ENCODE measurements at places on chromosomes 11 and 22. TPM values are rescaled to one million over a fixed set of nuclear protein-coding genes. Genes with fewer than 3 reads are reported as not detected.

Gene PDGFB
- total RNA-seq = 7.1 TPM

Gene PICK1
- total RNA-seq = 34.9 TPM

Gene GNAZ
- total RNA-seq = 5.0 TPM

Gene CYP2R1
- 10.3 TPM for total RNA-seq

Gene LDHAL6A
- total RNA-seq = not detected

Gene OR2AG2
- total RNA-seq = 0.26 TPM

Gene LARGE2
- 108 TPM for total RNA-seq

Gene FGF19
- 7.4 TPM for total RNA-seq

- peaks cover 7% of the 10 kb centered on the region for H3K4me1 ChIP-seq
- no peak overlapping the region for H3K27ac ChIP-seq
- H3K4me3 ChIP-seq = no peak overlapping the region
- H3K36me3 ChIP-seq = peaks cover 3% of the 10 kb centered on the region
- H3K27me3 ChIP-seq = no peaks in the 10 kb centered on the region
These were observed 2.6 kb downstream of the ACER3 start for GRCh38 chr11:76863196-76863777.

GRCh38 chr11:65700399-65700798, 11.7 kb upstream of the KAT5 start:
- H3K27ac ChIP-seq = no peak overlapping the region
- no peak for DNase-seq
- H3K4me3 ChIP-seq = no peak overlapping the region
- H3K4me1 ChIP-seq = no peaks in the 10 kb centered on the region
- H3K27me3 ChIP-seq = no peaks in the 10 kb centered on the region
- no peaks in the 10 kb centered on the region for H3K36me3 ChIP-seq

- H3K27ac ChIP-seq = no peak overlapping the region
- peaks cover 76% of the 10 kb centered on the region for H3K36me3 ChIP-seq
- no peak for DNase-seq
- H3K4me3 ChIP-seq = no peak overlapping the region
- H3K4me1 ChIP-seq = no peaks in the 10 kb centered on the region
- no peaks in the 10 kb centered on the region for H3K27me3 ChIP-seq
These were observed 55.0 kb upstream of the DEPDC7 start for GRCh38 chr11:32960553-32961164.

DNA sequence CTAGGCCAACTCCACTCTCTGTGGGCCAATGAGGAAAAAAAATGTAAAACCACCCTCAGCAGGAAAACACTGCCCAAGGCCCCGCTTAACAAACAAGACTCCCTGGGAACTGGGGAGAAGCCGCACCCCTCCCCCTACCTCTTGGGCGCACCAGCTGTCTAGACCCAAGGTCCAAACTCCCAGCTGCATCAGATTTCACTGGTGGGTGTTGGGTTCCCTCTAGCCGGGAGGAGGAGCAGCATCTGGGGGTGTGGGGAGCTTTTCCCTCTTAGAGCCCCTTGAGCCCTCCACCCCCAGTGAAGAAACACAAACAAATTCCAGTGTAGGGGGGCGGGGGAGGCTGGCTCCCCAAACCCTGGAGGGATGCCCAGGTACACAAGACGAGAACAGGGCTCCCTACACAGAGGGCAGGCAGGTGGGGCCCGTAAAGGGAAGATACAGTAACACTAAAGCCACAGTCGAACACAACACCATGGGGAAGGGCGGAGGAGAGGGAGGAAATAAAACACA, 64.9 kb downstream of the NECTIN1 start:
- H3K27me3 ChIP-seq = no peaks in the 10 kb centered on the region
- H3K36me3 ChIP-seq = peaks cover 2% of the 10 kb centered on the region
- DNase-seq = no peak

DNA sequence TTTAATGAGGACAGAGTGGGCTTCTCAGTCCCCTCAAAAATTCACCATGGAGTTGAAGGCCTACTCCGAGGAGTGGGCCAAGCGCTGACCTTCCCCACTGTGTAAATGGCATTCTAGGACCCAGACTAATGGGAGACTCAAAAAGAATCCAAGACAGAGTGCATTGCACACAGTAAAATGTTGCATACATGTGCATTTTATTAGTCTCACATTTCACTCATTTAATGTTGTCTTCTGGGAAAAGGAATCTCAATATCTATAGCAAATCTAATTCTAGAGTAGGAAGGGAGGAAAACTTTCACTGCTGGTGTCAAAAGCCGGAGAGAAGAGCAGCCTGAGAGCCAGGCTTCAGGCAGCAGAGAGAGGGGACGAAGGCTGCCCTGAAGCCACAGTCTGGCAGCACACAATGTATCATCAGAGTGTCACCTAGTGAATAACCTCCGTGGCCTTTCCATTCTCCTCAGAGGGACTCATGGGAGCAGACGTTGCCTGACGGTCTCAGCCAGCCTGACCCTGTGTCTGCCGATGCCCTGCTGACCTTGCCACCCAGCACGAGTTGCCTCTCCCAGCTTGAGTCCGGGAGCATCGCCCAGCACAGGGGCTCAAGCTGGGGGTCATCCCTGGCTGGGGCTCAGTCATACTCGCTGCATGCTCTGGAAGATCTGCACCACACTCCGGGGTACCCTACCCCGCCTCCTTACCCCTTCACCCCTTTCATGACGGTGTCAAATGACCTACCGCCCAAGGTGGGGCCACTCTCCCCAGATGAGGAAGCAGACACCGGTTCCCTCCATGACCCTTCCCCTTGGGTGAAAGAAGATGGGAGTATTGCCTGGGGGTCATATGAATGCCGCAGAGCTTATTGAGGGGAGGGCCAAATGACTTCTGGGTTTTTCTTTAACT, 12.9 kb upstream of the POU2AF3 start:
- H3K27me3 ChIP-seq = no peaks in the 10 kb centered on the region
- H3K4me3 ChIP-seq = no peak overlapping the region

DNA sequence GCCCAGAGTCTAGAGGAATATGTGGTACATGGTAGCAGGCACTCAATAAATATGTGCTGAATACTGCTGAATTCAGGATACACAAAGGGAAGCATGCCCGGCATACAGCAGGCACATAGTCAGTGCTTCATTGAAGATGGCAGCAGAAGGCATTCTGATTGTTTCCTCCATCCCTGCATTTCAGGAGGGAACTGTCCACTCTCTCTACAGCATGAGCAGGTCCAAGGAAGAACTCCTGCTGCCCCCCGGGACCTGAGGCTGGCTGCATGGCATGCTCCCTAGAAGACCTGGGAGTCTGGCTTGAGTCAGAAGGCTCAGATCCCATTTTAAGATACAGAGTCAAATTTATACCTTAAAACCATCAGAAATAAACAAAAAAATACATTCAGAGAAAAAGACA, 319.3 kb upstream of the NARS2 start:
- no peaks in the 10 kb centered on the region for H3K27me3 ChIP-seq
- no peak overlapping the region for H3K4me3 ChIP-seq
- H3K27ac ChIP-seq = no peak overlapping the region

DNA sequence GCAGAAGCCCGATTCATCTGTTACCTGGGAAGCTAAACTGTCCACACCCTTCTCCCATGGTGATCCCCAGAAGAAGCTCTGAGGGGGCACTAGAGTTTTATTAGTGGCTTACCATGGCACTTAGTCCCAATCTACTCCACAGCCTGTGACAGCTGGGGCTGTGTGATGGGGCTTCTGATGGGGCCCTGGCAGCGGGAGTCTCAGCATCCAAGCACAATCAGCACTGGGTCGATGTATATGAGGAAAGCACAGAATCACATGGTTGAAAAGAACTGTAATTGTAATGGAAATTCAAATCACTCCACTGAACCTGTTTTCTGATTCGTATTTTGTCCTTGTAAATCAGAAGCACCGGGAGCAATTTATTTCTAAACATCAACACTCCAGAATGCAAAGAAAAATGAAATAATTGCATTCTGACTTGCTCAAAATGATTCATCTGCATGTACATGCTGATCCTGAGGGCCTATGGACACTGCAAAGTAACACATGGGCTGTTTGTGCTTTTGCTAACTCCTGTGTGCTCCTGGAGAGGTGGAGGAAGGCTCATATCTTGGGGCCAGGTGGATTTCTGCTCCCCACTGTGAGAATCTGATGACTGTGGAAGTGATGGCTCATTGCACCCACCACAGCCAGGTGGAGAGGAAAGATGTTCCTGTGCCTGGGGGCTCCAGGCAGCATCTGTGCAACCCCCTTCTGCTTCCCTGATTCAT, 203.0 kb downstream of the KIRREL3 start:
- H3K27me3 ChIP-seq = no peaks in the 10 kb centered on the region
- H3K27ac ChIP-seq = no peak overlapping the region
- no peak for DNase-seq
- H3K4me1 ChIP-seq = no peaks in the 10 kb centered on the region

- no peaks in the 10 kb centered on the region for H3K4me1 ChIP-seq
- peaks cover 2% of the 10 kb centered on the region for H3K36me3 ChIP-seq
- H3K27me3 ChIP-seq = no peaks in the 10 kb centered on the region
- no peak for DNase-seq
- H3K4me3 ChIP-seq = no peak overlapping the region
These were observed 592.4 kb downstream of the TBC1D22A start for GRCh38 chr22:47354668-47355387.

DNA sequence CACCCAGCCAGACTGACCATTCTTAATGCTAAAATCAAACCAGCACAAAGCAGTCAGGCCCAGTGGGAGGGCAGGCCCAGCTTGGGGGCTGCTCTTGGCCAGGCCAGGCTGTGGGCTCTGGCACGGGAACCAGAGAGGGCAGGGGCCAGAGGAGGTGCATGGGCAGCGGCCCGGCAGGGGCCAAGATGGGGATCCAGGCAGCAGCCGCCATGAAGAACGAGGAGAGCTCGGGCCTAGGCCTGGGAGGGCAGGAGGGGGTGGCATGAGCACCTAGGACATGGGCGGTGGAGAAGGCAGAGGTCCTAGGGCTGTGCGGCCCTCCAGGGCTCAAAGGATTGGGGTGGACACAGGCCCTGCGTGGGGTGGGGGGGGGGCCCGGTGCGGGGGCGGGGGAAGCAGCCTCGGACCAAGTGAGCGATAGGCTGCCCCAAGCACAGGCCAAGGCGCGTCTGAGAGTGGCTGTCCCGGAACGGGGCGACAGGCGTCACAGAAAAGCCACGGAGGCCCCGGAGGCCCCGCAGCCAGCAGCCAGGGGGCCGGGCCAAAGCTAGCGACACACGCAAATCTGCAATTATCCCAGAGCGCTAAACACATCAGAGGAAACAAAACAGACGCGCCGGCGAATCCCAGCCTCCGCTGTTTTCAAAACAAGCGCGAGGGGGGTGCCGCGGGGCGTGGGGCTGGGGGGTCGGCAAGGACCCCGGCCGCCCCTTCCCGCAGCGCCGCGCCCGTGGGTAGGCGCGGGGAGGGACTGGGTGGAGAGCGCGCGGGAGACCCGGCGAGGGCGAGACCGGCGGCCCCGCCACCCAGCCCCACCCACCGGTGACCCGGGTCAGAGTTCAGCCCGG, 8.3 kb downstream of the PLXNB2 start:
- no peaks in the 10 kb centered on the region for H3K27me3 ChIP-seq
- no peak for DNase-seq
- H3K4me1 ChIP-seq = no peaks in the 10 kb centered on the region
- H3K27ac ChIP-seq = no peak overlapping the region
- H3K4me3 ChIP-seq = peak overlapping the region; percentile 64

DNA sequence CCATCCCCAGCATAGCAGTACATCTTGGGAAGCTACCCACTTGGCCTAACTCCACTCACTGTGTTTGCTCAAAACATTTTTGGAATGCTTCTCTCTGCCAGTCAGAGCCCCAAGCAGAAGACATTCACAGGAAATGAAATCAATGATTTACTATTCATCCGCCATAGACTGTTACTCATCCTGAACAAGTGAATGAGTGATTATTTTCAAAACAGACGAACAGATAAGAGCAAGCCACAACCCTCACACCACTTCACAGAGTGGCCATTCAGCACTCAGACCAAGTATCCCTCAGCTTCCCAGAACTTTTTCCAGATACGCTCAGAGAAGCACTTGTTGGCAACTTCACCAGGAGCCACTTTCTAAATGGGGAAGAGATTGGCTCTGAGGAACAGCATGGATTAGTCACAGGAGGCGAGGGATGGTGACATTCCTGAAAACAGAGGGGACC, 13.0 kb upstream of the UBASH3B start:
- H3K27ac ChIP-seq = no peak overlapping the region
- H3K27me3 ChIP-seq = no peaks in the 10 kb centered on the region
- no peaks in the 10 kb centered on the region for H3K4me1 ChIP-seq
- DNase-seq = no peak

- H3K27ac ChIP-seq = no peak overlapping the region
- DNase-seq = peak; percentile 76
- no peak overlapping the region for H3K4me3 ChIP-seq
- no peaks in the 10 kb centered on the region for H3K27me3 ChIP-seq
- H3K4me1 ChIP-seq = no peaks in the 10 kb centered on the region
These were observed 859.3 kb downstream of the BRD1 start for GRCh38 chr22:48968201-48968959.

DNA sequence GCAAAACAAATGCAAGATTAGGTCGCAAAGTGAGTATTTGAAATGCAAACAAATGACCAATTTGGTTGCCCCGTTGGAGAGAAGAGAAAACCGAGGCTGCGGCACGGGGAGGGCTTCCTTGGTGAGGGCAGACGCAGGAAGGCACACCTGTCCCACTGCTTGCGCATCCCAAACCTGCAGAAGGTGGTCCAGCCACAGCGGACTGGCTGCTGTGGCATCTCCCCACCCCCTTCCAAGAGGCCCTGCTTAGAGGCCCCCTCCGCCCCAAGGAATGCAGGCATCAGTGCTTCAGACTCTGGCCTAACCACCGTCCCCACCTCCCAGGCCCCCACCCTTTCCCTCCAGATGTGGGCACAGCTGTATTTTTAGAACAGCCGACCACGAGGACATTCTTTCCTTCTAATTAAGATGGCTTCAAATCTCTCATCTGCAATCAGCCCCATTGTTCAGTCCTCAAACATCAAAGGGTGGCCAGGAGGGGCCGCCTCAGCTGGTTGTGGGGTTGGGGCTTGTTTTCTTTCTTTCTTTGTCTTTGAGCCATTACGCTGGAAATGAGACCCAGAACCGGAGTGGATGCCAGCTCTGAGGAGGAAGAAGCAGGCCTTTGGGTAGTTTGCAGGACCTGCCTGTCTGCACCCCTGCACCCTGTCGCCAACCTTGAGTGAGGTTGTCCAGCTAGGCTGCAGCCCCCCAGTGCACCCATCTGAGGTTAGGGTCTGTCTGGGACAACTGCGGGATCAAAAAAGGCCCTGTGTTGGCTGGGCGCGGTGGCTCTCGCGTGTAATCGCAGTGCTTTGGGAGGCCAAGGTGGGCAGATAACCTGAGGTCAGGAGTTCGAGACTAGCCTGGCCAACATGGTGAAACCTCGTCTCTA, 9.4 kb upstream of the DERL3 start:
- DNase-seq = peak; percentile 71
- no peak overlapping the region for H3K27ac ChIP-seq
- H3K4me3 ChIP-seq = peak overlapping the region; percentile 60
- no peaks in the 10 kb centered on the region for H3K27me3 ChIP-seq
- no peaks in the 10 kb centered on the region for H3K4me1 ChIP-seq

GRCh38 chr22:50320116-50320515, 6.7 kb downstream of the DENND6B start:
- no peak for DNase-seq
- H3K27me3 ChIP-seq = no peaks in the 10 kb centered on the region
- H3K4me1 ChIP-seq = no peaks in the 10 kb centered on the region
- no peak overlapping the region for H3K27ac ChIP-seq
- no peaks in the 10 kb centered on the region for H3K36me3 ChIP-seq
